Astrocyte of the hippocampus (primary cell): ENCODE measurements at places on chromosomes 3 and 15.

DNA sequence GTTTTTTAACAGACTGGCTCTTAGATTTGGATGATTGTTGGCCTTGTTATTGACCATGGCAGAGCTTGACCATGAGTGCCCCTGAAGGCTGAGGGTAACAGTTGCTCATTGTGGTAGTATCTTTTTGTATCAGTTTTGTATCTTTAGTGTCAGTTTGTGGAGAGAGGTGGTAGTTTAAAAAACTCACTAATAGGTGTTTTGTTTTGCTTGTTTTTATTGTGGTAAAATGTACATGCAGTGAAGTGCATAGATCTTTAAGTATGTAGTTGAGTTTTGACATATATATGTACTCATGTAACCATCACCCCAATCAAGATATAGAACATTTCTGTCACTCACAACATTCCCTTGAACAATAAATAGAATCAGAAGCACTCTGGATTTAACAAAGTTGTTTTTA is 9.8 kb downstream of the GMPS start:
- DNase-seq: no peak

- DNase-seq: peak; percentile 50
These were observed 53.4 kb upstream of the PRICKLE2 start for GRCh38 chr3:64278625-64279024.

DNA sequence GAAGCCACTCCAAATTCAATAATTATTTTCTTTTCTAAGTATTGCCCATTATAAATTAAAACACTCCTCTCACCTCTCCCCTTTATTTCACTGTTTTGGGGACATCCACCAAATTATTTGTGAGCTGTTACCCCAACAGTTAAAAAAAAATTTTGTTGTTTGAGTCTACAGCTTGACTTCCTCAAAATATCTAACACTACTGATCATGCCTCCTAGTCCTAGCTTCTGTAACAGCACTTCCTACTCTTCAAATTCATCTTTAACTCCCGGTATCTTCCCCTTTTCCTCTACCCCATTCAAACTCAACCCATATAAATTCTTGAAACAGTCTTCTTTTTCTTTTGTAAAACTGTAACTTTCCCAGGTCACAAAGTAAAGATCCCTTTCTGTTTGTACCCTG is 15.9 kb downstream of the PARL start:
- no peak for DNase-seq

DNA sequence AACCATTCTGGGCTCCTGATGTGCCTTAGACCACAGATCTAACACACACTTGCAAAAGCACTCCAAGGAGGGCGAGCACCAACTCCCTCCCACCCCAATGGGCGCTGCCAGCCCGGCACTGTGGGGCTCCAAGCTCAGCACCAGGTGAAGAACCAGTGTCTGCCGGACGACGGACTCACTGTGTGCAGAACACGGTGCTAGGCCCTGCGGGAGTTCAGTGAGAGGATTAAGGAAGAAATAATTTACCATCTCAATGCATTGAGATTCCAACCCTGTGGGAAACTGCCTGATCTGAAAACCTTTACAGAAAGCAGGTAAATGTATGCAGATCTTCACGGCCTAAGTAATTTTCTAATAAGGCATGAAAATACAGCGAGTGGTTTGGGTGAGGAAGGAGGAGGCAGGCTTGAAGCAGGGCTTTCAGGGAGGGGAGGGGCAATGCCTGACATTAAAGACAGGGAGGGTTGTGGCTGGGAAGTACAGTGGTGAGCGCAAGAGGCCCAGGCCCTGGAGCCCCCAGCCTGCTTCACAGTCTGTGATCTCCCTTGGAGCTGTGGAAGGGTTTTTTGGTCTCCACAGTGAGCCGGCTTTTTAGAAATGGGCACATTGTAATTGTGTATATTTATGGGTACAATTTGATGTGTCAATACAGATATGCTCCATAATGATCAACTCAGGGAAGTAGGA is 35.6 kb upstream of the CHRNB4 start:
- DNase-seq: no peak

DNA sequence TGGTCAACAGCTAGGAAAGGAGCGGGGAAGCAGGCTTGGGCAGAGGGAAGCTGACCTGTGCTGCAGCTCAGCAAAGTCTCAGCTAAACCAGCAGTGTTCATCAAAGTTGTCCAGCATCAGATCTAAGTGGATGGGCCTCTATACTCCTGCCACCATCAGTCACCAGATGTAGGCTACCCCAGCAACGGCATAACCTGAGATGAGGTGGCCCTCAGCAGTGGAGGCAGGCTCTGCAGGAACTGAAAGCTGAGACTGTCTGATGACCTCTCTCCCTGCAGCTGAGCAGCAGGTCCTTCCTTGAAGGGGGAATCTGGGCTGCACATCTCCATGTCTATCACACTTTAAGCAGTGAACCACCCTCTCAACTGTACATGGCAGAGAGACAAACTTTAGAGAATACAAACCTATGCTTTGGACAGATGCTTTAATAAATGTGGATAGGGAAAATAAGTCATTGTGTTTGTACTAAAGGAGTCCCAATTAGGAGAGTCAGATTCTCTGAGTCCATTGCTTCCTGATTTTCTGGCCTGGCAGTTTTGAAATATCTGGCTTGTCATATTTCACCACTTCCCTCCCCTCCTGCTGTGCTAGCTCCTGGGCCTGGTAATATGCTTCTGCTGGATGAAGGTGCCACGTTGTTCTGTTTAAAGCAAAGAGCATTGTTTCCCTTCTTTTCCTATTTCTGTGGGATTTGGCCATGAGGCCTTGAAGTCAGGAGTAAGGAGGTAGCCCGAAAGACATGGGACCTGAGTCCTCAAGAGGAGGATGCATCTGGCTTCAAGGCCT is 11.1 kb upstream of the PSTPIP1 start:
- no peak for DNase-seq
